H7 (cell line): ENCODE measurements at places on chromosomes 2 and 18. TPM values are rescaled to one million over a fixed set of nuclear protein-coding genes. Genes with fewer than 3 reads are reported as not detected.

Gene ZNF532
- total RNA-seq = 71.6 and 111 TPM in 2 replicates

GRCh38 chr2:230305416-230306275 lies 21.3 kb upstream of the SP140L start:
- no peak for DNase-seq

GRCh38 chr2:177334940-177335543 lies 57.5 kb upstream of the AGPS start:
- DNase-seq = peak; percentile 6

- no peak for DNase-seq
These were observed 1.3 kb downstream of the BIRC6 start for GRCh38 chr2:32358111-32358482.

GRCh38 chr2:84474176-84474575 lies 15.1 kb upstream of the SUCLG1 start:
- no peak for DNase-seq
